ENCODE measurements at places on chromosomes 16 and 17.
A peak's percentile ranks its signal among the peaks of the same experiment; 100 is the strongest.

DNA sequence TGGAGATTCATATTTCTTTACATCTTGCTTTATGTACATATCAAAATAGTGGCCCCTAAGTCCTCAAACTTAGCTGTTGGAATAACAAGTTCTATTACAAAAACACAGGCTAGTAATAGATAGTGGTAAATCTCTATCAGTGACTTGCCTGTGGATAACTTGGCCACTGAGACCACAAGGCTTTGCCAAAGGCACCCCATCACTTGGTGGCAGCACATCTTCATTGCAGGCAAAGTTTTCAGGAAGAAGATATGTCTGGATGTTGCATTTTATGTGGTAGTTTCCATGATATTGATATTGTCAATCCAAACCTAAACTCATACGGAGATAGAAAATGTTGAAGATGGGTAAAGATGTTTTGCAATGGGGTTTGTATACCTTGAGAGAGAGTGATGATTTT, 58.5 kb downstream of the KNOP1 start:
- DNase-seq, result no peak

GRCh38 chr17:18257268-18257981, 1.1 kb downstream of the FLII start:
- DNase-seq, result no peak

- no peak for DNase-seq
These were observed at the start of gene SYT17 for GRCh38 chr16:19167710-19168370. SYT17 (plus strand) TSS chr16:19168240; CDS start chr16:19168647, 407 bp downstream.

DNA sequence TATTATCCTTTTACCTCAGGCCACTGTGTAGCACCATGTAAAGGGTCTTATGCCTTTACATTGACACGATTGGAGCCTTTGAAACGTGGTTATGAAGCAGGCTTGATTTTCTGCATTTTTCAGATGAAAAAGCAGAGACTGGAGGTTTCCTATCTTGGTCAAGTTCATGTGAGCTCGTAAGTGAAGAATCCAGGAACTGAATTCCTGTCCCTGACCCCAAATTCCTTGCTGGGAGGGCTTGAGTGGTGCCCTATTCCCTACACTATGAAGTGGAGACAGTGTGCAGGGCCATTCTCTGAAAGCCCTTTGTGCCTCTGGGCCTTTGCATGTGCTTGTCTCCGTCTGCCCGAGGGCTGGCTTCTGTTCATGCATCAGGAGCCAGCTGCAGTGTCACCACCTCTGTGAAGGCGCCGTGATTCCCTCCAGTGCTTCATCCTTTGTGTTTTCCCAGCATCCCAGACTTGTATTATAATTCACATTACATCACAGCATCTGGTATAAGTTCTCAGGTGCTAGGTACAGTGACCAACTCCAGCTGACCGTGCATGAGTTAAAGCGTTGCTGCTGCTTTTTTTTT, 181.1 kb downstream of the SNX29 start:
- no peak for DNase-seq

DNA sequence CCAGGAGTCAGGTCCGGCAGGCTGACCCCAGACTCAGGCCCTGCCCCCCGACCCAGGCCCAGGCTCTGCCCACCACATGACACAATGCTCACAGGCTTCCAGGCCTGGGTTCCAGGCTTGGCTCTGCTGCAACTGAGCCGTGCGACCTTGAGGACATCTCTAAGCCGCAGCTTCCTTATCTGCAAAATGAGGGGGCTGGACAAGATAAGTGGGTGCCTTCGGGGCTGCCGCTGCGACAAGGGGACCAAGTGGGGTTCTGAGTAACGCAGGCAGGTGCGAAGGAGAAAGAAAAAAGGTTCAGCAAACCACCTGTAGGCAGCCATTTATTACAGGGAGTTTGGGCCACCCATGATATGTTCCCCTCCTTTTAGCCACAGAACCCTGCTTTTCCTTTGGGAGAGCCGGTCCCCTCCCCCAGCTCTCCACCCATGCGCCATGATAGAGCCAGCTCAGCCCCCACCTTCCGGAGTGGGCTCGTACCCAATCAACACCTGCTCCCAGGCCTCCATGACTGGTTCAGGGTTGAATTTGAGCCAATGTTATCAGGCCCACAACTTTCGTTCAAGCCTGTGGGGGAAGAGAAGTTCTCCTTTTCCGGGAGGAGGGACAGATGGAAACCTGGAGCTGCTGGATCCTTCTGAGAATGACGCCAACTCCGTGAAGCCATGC, 38.2 kb downstream of the RTN4RL1 start:
- no peak for DNase-seq

GRCh38 chr17:3843935-3844516, 2.0 kb downstream of the NCBP3 start:
- peak; percentile 15 for DNase-seq

- no peak for DNase-seq
These were observed 25.0 kb downstream of the FOXK2 start for GRCh38 chr17:82544431-82545070.

DNA sequence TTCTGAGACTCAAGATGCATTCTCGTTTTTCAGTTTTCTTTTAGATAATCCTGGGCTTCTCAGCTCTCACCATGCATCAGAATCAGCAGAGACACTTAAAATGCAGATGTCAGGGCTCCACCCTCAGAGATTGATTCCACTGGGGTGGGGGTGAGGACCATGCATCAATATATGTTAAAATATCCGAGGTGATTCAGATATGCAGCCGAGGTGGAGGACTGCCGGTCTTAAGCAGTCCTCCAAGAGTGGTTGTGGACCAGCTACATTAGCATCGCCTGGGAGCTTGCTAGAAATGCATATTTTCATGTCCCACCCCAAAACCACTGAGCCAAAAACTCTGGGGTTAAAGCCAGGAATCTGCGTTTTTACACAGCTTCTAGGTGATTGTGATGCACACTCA, 501.3 kb downstream of the CDH13 start:
- DNase-seq, result no peak

Measured in AML-193 (cell line).